Midbrain (tissue), 1 donor: ENCODE measurements at places on chromosomes 7 and 10.

GRCh38 chr7:34133983-34134782, 228.8 kb downstream of the BMPER start:
- peak; percentile 41 for DNase-seq

DNA sequence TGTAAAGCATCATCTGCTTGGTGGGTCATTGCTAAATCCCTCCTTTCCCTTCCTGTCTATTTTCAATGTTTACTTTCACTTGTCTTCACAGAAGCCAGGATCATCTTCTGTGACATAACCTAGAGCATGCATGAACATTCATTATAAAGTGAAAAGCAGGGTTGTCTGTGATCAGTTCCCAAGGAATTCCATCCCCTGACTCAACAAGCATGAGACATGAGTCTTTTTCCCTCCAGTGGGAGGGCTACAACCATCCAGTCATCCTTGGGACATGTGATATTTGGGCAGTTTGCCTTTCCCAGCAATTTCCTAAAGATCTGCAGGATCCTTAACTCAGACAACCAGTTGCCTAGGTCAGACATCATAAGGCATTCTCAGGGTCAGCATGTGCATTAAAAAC, 166.3 kb upstream of the TMEM196 start:
- DNase-seq: no peak

DNA sequence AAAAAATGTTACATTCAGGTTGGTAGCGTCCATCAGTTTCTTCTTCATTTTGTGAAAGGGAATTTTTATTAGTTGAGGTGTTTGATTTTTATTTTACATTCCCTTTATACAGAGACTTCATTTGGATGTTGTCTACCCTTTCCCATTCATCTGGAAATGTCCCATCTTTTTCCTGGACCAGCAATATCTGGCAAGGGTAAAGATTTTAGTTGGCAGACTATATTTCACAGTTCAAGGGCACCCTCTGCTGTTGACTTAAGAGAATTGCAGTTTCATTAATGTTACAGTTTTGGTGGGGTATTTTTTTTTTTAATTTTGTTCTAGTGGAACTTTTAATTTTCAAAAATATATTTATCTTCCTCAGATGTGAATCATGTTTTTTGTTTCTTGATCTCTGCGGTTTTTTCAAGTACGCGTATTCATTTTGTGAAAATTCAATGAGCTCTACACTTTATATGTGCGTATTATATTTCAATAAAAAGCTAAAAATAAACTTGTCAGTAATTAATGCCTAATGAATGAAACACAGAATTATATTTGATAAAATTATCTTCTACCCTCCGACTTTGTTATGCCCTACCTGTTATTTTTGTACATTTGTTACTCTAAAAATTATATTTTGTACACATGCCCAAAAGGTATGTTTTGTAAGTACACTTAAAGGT, 97.9 kb upstream of the KLF14 start:
- DNase-seq: peak; percentile 28

GRCh38 chr7:66521675-66522074, 107.0 kb upstream of the KCTD7 start:
- DNase-seq: no peak

DNA sequence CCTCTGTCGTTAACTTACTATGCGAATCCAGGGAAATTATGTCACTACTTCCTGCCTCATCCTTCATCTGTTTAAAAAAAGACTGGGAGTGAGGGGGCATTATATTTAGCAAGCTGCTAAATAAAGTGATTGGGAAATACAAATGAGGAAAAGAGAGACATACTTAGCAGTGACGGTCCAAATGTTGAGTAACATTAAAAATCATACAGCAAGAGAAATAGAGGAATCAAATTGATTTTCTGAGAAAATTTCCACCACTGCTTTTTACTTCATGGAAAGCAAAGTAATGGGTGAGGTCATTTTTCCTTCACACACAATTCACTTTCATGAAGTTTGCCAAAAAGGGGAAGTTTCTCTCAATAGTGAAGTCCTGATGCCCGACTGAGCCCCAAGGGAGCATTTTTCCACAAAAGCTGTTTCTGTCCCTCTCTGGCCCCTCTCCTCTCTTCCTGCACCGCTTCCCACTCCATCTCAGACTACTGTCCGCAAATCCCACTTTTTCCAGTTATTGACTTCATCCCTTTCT, 61.9 kb upstream of the ADO start:
- no peak for DNase-seq

- no peak for DNase-seq
These were observed 21.6 kb downstream of the WBP1L start for GRCh38 chr10:102765336-102765735.

DNA sequence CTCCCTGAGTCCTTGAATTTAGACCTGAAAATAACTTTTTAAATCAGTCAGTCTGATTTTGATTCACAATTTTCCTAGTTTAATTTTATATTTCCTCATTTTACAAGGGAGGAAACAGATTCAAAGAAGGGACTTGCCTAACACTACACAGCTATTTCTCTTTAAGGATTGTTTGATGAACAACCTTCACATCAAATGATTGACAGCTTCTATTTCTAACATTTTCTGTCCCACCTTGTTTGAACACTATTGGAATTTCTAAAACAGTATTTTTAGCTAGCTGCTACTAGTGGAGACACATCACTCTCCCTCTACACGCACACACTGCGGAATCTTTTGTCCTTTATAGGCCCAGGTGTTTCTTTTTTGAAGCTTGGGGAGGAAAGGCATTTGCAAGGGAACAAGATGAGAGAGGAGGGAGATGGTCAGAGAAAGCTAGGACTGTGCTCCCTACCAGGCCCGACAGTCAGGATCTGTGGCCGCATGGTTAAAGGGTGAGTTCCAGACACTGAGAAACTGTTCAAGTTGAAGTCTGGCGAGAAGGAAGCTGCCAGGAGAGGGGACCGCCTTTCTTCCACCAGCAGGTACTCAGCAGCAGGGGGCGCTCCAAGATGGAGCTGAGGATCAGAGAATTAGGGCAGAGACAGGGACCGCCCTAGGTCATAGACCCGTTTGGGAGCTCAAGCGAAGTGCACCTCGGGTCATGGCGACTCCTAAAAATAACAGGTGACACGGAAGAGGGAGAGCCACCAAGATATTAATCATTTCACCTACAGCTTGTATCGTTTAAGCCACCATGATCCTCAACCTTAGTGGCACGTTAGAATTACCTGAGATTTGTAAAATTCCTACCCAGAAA, 49.7 kb downstream of the DNAJC12 start:
- no peak for DNase-seq

- no peak for DNase-seq
These were observed 8.7 kb downstream of the HUS1 start for GRCh38 chr7:47970761-47971160.

GRCh38 chr7:45515346-45515745, 58.8 kb upstream of the ADCY1 start:
- no peak for DNase-seq

GRCh38 chr10:19713800-19714525, 102.3 kb upstream of the PLXDC2 start:
- DNase-seq: peak; percentile 35

DNA sequence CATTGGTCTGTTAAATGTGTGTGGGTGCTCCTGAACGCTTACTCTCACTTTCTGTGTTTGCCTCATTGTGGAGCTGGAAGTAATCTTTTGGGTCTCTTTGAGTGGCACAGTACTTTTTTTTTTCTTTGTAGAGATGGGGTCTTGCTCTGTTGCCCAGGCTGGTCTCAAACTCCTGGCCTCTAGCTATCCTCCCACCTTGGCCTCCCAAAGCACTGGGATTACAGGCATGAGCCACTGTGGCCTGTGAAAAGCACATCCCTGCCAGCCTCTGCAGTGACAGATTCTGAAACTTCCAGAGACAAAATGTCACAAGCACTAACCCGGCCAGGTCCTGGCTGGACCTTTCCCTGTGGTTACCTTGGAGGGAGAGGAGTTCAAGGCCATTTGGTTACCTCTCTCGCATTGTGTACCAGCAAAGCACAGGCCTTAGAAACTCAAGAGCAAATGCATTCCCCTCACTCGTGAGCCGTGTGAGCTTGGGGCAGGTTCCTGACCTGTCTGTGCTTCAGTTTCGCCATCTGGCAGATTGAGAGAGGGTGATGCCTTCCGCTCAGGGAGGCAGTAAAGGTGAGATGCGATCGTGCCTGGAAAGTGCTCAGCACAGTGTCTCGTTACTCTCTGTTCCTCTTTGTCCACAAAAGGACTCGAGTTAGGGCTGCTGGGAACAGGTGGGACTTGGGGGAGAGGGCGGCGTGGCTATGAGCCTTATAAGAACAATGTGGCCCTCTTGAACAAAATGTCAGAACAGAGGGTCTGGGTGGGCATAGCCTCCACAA, 72.6 kb upstream of the SEPHS1 start:
- no peak for DNase-seq

- no peak for DNase-seq
These were observed 36.2 kb downstream of the LAMB1 start for GRCh38 chr7:107966711-107967110.

DNA sequence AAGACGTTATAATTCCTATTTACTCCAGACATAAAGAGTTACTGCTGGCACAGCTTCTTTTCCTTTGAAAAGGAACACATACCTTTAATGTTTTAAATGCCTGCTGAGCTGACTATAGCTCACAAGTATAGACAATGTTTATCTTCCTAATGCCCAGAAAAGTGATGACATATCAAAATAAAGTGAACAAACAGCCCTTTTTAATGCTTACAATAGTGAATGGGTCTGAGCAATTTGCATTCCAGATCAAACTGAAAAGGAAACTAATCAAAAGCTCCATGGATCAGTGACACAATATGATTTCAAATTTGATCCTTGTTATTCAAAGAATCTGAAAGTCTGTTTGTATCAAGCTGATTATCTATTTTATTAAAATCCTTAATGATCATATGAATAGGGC, 233.6 kb upstream of the SEMA3E start:
- peak; percentile 37 for DNase-seq

- DNase-seq: no peak
These were observed 58.6 kb downstream of the PROSER2 start for GRCh38 chr10:11881477-11882417.

- no peak for DNase-seq
These were observed 28.7 kb upstream of the USP6NL start for GRCh38 chr10:11639849-11640764.

- DNase-seq: peak; percentile 96
These were observed at the start of gene RGR for GRCh38 chr10:84244651-84245270. Gene RGR (plus strand): TSS chr10:84245053. CDS start chr10:84245091, 38 bp downstream.

- no peak for DNase-seq
These were observed 74.1 kb downstream of the TES start for GRCh38 chr7:116284390-116284789.

DNA sequence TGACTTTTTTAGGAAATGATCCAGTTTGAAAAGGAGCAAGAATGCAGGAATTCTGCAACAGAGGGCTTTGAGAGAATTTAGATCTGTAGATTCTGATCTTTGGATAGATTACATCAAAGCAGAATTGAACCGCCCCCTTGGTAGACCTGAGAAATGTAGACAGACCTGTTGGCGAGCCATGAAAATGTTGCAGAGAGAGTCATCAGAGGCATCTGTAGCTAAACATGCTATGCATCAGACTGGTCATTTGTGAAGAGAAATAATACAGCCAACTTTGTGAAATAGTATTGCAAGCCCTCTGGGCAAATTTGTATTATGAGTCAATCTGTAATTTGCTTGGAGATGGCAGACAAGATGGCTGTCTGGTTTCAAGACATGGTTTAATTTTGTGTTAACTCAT, 4.3 kb upstream of the C1GALT1 start:
- DNase-seq: no peak

DNA sequence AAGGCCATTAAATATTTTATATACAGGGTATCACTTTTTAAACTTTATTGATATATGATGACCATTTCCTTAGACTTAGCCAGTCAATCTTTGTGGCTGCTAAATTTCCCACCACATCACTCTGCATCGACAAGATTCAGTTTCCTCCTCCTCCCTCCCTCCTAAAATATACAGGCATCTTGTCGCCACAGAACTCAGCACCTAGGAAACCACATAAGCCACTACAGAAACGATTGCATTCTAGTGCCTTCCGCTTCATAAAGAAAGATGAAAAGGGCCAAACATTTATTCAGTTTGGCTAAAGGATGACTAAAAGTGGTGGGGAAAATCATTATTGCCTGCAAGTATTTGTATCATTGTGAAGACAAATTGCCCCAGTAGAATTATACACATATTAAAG, 30.7 kb downstream of the ERCC6 start:
- no peak for DNase-seq

GRCh38 chr7:78438433-78438832, 639.9 kb downstream of the PHTF2 start:
- DNase-seq: no peak

GRCh38 chr10:87092376-87092860, 2.2 kb downstream of the GLUD1 start:
- peak; percentile 61 for DNase-seq

DNA sequence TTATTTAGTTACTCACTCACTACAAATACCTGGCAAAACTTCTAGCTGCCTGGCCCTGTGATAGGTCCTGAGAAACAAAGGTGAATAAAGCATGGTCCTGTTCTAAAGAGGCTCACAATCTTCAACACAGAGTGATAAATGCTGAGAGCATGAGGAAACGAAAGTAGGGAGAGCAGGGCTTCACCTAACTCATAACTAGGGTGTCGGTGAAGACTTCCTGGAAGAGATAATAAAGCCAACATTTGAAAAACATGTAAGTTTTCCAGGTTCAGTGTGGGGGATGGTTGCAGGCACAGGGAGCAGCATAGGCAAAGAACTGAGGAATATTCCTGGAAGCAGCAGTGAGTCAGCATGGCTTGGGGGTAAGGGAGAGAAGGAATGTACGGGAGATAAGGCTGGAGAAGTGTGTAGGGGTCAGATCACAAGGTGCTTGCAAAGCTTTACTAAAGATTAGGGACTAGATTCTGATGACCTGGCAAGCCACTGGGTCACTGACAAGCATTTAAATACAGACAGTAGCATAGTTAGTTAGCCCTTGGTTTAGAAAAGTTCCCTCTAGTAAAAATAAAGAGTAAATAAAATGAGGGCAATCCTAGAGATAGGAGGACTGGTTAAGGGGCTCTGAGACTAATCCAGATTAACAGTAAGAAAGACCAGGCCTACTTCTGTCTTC, 5.1 kb downstream of the KEL start:
- DNase-seq: no peak

DNA sequence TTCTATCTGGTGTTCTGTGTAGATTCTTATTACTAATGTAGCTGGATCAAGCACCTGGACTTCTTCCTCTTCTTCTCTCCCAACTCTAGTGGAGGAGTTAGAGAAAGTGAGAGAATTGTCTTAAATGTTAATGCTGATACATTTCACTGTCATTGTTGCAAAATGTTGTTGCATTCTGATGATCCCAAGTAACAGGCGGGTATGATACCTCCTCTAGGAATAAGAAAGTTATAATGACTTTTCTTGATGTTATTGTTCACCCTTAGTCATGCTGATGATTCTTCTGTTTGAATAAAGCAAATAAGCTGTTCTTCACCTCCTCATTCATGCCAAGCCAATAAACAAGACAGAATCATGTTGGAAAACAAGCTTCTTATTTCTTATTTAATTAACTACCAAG, 9.1 kb downstream of the CHRM2 start:
- no peak for DNase-seq

- DNase-seq: no peak
These were observed 31.9 kb downstream of the MRC1 start for GRCh38 chr10:17841050-17841449.

GRCh38 chr7:16989811-16990413, 108.1 kb upstream of the AGR3 start:
- peak; percentile 88 for DNase-seq

- no peak for DNase-seq
These were observed 106.0 kb downstream of the ADARB2 start for GRCh38 chr10:1631282-1631681.

GRCh38 chr10:16904639-16905061, 87.4 kb upstream of the RSU1 start:
- no peak for DNase-seq
